ENCODE measurements at places on chromosomes 16 and 17.

DNA sequence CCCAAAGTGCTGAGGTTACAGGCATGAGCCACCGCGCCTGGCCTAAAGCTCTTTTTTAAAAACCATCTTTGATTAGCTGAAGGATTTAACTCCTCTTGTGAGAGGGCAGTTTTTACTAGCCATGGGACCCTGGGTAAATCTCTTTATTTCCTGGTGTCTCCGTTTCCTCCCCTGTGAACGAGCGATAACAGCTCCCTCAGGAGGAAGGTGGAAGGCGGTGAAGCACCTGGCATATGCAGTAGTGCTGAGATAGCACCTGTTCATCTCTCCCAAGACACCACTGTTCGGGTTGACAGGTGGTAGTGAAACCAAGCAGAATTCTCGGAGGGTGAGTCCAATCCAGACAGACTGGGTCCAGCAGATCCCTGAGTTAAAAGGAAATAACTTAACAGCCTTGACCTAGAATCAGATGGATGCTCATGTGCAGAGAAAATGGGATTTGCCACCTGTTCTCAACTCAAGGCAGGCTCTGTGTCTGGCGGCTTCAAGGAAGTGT, 86.2 kb downstream of the CRISPLD2 start:
- DNase-seq, result no peak

DNA sequence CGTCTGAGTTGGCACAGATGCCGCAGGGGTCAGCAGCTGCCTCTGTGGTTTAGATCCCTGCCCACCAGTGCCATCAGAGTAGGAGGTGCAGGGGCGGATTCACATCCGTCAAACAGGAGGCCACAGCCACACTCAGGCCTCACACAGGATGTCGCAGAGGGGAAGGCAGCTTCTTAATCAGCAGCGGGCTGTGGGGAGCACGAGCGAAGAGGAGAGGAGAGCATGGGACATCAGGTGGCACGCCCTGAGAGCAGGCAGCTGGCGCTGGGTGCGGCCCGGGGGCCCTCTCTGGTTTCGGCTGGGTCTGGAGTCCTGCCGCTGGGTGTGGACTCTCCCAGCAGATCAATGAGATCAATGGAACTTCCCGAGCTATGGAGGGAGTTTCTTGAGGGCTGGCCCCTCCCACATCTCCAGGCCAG, 9.6 kb downstream of the LLGL2 start:
- DNase-seq, result peak; percentile 25

GRCh38 chr16:66574531-66574930, 4.7 kb upstream of the CMTM2 start:
- DNase-seq, result no peak

DNA sequence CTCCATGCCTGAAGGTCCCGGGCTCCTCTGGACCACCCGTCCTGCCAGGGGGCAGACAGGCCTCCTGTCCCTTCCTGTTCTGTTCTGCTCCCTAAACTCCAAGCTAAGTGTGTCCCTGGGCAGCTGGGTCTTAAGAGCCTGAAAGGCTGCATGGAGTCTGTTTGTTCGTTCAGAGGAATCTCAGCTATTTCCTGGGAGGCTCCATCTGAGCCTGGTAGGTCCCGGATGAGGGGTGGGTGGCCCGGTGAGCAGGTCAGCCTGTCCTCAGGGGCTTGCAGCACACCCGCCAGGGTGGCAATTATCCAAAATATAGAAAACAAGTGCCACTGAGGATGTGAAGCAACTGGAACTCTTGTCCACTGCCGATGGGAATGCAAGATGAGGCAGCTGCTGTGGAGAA, 12.6 kb downstream of the ACTG1 start:
- DNase-seq, result no peak

- no peak for DNase-seq
Measured at GRCh38 chr16:55569025-55569424, 2.5 kb downstream of the CAPNS2 start.

DNA sequence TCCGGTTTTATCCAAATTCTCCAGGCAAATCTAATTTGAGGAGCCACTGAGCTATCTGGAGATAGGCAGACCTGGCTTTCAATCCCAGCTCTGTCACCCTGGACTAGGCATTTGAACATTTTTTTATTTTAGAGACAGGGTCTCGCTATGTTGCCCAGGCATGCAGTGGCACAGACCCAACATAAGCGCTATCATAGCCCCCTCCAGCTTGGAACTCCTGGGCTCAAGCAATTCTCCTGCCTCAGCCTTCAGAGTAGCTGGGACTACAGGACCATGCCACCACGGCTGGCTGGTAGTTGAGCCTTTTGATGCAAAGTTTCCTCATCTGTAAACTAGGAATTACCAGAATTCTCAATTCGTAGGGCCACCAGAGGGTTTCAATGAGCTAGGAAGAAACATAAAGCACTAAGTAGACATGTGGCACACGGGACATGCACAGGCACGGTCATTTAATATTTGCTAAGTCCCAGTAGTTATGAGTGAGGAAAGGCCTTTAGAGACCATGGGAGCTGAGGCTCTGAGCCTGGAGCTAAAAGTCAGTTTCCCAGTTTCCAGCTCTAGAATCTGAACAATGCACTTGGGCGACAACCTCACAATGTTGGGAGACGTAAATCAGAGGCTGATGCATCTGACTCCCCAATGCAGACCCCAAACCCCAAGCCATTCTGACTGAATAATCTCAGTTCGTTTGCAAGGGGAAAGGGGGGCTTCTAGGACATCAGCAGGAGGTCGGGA, 1.1 kb downstream of the ELOB start:
- no peak for DNase-seq

- no peak for DNase-seq
Measured at GRCh38 chr17:79988185-79988971, 47.3 kb downstream of the TBC1D16 start.

GRCh38 chr17:66468241-66469087, 166.1 kb downstream of the PRKCA start:
- DNase-seq, result no peak

GRCh38 chr17:77446940-77447634, 306.3 kb downstream of the SEC14L1 start:
- no peak for DNase-seq

GRCh38 chr17:6460531-6461161, 16.4 kb downstream of the PIMREG start:
- DNase-seq, result no peak

DNA sequence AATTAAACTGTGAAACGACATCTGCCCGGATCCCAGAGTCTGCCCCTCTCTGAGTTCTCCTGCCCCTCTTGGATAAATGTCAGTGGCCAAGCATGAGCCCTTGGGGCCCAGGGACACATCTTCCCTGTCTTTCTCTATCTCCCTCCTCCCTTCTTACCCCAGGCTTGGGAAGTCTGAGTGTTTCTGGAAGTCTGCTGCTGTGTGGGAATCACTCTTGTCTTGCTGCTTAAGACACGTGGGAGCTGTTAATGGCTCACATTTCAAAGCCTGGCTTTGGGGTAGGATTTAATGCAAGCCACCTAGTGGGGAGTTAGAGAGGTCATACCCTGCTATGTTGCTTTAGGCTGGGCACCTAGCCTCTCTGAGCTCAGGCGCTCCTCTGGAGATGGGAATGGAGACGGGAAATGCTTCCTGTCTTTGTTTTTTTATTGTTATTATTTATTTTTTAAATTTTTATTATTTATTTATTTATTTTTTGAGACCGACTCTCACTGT, 218.5 kb upstream of the CIBAR2 start:
- DNase-seq, result no peak

DNA sequence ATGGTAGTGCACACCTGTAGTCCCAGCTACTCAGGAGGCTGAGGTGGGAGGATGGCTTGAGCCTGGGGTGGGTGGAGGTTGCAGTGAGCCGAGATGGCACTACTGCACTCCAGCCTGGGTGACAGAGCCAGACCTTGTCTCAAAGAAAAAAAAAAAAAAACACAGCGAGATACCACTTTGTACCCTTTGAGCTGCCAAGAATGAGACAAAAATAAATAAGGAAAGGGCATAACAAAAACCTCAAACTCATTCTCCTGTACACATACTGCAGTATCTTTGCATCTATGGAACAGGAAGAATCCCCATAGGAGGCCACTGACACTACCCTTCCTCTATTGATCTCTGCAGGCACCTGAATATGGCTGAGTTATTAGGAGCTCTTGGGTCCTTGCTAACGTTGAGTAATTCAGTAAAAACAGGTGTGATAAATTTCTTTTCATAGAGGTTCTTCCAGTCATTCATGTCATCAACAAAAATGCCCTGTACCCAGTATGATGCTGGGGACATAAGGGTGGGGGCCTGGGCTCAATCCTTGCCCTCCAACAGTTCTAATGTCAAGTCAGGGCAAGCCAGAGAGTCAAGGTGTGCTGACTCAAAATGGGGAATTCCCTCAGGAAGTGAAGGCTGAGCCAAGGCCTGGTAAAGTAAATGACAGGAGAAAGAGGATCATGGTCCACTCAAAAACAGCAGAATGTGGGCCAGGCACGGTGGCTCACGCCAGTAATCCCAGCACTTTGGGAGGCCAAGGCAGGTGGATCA, 26.9 kb downstream of the RANBP10 start:
- DNase-seq, result no peak

DNA sequence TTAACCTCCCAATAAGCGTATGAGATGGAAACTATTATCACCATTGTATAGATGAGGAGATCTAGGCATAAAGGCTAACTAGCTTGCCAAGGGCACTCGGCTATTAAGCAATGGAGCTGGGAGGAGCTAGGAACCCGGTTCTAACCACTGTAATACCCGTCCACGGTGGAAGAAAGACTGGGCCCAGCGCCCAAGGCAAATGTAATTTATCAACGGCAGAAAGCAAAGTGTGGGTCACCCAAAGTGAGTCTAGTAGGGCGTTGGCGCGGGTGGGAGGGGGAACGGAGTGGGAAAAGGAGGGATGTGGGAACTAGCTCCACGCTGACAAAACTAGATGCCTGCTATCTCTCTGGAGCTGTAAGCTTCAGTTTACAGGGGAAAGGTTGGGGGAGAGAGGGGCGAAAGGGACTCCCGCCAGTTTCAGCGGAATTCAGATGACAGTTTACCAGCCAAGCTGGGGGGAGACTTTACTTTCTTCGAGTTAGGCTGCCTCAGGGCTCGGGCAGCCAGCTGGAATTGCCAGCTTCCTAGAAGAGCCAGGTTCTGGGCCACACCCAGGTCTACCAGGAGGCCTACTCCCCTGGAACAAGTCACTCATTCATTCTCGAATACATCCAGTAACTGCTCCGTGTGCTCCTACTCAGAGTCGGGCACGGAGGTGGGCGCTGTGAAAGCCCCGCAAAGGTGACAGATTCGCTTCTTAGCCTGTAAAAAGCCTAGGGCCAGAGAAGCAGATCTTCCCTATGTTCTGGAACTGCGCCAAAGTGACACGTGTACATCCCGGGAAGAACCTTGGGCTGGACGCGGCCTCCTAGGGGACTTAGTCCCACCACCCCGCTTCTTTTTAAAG, 837 bp downstream of the LRRC59 start:
- DNase-seq, result no peak

DNA sequence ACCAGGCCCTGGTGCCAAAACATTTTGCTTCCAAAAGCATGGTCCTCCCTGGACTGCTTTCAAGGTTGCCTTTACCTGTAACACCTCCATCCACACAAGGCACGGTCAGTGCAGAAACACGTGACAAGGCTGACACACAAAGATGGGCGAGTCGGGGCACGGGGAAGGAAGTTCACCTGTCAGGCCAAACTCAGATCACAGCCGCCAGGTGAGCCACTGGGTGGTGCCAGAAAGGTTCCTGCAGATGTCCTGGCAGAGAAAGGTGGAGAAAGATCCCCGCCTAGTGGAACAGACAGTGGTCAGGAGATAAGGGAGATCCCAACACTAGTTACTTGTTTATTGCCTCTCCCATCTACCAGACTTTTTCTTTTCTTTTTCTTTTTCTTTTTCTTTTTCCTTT, 155.3 kb downstream of the AIPL1 start:
- DNase-seq, result no peak

- DNase-seq, result no peak
Measured at GRCh38 chr16:63714876-63715275, 1407.0 kb downstream of the CDH11 start.

DNA sequence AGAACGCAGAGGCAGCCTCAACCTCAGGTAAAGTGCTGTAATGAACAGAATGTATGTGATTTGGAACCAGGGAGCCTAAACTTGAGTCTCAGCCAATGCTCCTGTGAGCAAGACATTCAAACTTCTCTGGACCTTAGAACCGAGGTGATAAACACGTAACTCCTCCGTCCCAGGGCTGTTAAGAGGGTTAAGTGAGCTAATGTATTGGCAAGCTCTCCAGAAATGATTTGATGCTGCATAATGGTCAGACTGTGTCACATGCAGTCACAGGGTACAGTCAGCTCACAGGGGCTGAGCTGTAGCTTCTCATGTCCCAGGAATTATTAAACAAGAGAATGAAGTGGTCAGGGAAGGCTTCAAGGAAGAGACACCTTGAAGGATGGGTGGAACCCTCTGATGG, 10.0 kb upstream of the SLC4A1 start:
- no peak for DNase-seq

- DNase-seq, result no peak
Measured at GRCh38 chr16:52581530-52581929, 34.6 kb upstream of the TOX3 start.

DNA sequence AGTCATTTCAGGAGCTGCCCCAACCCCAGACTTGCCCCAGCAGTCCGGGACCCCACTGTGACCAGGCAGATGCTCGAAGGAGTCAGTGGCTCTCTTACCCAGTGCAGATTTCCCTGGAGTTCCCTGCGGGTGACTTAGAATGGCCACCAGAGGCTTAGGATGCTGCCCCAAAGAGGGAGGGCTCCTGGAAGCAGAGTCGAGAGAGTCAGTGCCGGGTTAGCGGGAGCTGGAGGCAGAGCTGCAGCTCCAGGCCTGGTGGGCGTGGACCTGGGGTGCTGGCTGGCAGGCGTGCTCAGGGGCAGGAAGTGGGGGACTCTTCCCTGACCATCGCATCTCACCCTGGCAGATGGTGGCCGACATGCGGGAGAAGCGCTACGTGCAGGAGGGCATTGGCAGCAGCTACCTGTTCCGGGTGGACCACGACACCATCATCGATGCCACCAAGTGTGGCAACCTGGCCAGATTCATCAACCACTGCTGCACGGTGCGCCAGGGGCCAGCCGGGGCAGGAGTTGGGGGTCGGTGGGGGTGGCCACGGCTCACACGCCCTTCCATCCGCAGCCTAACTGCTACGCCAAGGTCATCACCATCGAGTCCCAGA, 1.6 kb upstream of the HSD3B7 start:
- no peak for DNase-seq

GRCh38 chr17:55245986-55246385, 18.8 kb upstream of the HLF start:
- DNase-seq, result no peak

GRCh38 chr17:48175692-48176470, 68.3 kb downstream of the SNX11 start:
- DNase-seq, result no peak

GRCh38 chr17:54466875-54467274, 433.8 kb upstream of the TOM1L1 start:
- no peak for DNase-seq

GRCh38 chr17:72357764-72358365, 237.0 kb downstream of the SOX9 start:
- no peak for DNase-seq
